Stimulated activated CD4-positive, alpha-beta T cell treated with anti-CD3 and anti-CD28 coated beads, Interleukin-15, amount 100 ng/mL, for 48 hours (primary cell): ENCODE measurements at places on chromosomes 5 and 9.

DNA sequence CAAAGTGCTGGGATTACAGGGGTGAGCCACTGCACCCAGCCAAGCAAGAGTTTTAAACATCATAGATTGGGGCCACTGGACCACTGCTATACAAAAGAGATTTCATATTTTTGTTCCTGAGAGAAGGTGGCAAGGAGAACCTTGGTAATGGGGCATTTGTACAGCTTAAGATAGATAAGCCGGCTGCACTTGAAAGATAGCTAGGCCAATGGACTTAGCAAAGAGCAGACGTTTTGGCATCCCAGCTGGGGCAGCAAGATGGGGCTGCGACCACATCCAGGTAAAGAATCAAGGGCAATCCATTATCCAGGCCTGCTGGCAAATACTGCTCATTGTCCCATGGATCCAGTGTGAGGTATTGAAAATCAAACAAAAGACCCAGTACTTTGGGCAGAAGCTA, 3.9 kb upstream of the ISCA1 start:
- DNase-seq, result no peak

- no peak for DNase-seq
Measured at GRCh38 chr9:33227741-33228140, 12.2 kb upstream of the SPINK4 start.

- no peak for DNase-seq
Measured at GRCh38 chr5:98755406-98755805, 18.1 kb upstream of the RGMB start.

DNA sequence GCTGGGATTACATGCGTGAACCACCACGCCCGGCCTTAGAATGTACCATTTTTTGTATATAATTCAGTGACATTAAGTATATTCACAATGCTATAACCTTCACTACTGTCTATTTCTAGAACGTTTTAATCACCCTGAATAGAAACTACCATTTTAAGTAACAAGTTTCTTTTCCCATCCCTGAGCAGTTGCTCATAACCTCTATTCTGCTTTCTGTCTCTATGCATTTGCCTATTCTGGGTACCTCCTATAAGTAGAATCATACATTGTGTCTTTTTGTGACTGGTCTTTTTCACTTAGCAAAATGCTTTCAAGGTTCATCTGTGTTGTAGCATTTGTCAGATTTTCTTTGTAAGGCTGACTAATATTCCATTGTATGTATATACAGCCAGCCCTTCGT, 39.9 kb downstream of the DDX46 start:
- no peak for DNase-seq

- no peak for DNase-seq
Measured at GRCh38 chr9:105144841-105145240, 99.6 kb upstream of the SLC44A1 start.

- DNase-seq, result no peak
Measured at GRCh38 chr5:18433336-18433735, 799.1 kb downstream of the TAF11L14 start.

DNA sequence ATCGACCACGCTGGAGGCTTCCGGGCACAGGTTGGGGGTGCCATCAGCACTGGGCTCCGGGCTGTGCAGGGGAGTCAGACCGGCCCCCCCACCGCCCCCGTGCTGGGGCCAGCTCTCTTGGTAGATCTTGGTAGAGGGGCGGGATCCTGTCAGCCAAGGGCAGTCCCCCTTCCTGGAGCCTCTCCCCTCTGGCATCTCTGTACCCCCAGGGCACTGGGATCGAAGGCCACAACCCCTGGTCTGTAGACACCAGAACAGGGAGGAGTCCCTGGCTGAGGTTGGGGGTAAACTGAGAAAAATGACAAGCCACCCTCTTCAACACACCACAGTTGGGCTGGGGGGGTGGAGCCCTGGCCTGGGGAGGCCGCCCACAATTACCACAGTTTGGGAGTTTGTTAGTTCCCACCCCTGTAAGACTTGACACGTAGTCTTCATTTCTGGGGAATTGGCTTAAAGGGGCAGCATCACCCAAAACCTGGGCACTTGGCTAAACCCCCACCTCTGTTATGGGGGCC, 882 bp downstream of the CERCAM start:
- no peak for DNase-seq

- DNase-seq, result no peak
Measured at GRCh38 chr9:3446313-3446712, 79.5 kb downstream of the RFX3 start.

DNA sequence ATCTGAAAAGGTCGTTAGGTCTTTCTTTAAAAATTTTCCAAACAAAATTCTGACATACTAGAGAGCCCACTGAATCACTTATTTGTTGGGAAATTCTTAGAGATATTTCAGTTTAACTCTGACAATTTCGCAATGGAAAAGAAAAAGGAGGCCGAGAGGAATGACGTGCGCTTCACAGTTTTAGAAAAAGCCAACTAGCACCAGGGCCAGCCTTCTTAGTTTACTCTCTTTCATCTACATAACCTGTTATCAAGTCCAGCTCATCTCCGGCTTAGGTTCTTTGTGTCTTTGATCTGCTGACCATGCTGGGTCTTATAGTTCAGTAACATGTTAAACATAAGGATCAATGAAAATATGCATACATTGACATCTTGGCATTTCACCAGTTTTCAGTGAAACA, 201.7 kb upstream of the TAS2R1 start:
- no peak for DNase-seq

DNA sequence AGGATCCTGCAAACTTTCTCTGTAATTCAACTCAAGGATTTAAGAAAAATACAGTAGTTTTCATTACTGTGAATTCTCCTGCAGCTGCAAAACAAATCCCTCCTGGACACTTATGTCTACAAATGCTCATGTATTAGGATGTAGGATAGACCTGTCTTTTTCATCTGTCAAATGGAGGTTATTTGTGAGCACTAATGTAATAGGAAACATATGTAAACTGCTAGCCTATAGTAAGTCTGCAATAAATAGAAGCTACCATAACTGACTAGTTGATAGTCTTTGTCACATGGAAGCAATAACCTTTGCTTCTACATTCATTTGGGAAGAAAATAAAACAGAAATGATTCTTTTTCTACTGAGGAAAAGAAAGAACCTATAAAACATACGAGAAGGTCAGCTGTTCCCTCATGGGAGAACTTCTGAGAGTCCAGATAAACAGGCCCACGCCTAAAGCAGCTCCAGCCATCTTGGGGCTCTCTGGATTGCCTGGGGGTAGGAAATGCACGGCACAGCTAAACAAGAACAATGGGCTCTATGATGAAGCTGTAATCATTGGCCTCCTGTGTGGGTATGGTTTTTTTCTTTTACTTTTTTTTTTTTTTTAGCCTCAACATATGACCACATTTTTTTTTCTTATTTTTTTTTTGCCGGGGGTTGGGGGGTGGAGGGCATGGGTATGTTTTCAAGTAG, 6.2 kb downstream of the KCNV2 start:
- no peak for DNase-seq

DNA sequence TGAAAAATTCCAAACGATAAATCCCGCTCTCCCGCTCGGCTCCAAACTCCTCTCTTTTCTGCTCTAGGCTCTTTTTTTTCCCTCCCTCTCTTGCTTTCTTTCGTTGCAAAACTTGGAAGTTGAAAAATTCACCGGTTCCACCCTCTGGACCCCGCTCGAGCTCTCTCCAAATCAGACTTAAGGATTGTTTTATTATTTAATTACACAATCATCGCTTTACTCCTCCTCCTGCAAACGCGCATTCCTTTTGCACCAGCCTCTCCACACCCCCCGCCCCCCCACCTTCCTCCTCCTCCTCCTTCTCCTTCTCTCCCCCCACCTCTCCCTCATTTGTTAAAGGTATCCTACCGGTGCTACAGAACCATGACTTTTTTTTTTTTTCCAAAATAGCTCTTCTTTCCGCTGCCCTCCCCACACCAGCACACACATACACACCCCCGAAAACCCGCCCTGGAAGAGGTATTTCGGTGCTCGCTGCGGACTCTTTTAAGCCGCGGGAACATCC, 535 bp upstream of the NFIB start:
- DNase-seq, result no peak

DNA sequence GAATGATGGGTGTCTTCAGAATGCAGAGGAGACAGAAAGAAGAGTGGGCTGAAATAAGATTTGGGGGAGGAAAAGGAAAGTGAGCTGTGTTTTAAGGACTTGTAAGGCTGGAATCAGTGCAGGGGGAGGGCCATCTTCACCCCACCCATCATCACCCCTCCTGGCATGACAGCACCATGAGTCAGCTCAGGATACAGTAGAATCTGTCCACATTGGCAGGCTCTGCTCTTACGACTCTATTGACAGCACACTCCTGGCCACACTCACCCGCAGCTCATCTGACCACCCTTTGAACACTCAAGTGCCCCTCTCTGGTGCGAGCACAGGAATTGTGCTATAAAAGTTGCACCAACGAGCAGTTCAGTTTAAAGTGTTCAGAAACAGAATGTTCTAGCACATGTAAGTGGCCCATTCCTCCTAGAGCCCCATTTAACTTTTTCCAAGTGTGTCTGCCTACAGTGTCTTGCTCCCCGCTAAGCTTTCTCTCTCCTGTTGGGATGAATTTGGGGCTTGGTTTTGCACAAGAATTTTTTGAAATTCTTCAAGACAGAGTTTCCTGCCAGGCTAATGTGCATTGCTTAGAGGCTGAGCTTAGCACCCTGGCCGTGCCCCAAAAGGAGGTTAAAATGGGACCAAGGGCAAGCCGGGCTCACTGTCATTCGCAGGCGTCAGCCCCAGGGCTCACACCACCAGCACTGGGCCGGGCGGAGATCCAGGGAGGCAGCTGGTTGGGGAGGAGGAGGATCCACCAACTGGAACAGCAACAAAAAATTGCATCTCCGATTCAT, 12.0 kb downstream of the ADRA1B start:
- DNase-seq, result no peak

DNA sequence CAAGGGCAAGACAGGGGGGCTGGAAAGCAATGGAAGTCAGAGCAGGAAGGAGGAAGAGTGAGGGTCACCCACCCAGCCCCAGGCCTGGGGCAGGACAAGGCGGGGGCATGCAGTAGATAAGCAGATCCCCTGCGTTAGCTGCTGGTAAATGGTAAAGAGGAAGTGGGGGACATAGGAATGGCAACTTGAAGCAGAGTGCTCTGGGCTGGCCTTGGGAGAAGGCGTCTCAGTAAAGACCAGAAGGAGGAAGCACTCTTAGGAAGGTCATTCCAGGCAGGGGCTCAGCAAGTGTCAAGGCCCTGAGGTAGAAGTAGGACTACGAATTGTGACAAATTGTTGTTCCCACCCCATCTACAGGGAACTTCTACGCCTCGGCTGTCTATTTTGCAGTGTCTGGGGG, 15.1 kb downstream of the TCOF1 start:
- no peak for DNase-seq

- no peak for DNase-seq
Measured at GRCh38 chr5:93225748-93226147, 355.3 kb downstream of the NR2F1-AS1 start.

DNA sequence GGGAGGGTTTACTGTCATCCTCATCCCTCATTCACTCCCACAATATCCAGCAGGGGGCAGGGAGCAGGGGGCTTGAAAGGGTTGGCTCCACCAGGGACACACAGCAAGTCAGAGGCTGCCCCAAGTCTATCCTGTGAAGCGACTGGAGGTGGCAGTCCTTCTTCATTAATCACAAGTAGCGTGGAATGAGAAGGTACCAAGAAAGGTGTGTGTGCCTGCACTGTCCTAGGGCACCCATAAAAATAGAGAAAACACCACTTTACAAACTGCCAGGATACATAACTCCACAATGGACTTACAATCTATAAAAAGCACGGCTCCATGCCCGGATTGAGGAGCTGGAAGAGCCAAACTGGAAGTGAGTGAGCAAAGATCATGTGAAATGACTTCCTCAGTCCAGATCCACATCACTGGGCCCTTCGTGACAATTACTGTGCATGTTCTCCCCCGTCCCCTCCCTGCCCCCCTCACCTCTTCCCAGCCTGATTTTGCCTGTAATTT, 183.9 kb downstream of the SLIT3 start:
- DNase-seq, result no peak

GRCh38 chr9:97866848-97867247, 13.8 kb downstream of the FOXE1 start:
- no peak for DNase-seq

- DNase-seq, result no peak
Measured at GRCh38 chr5:54276048-54276447, 34.3 kb downstream of the ARL15 start.

DNA sequence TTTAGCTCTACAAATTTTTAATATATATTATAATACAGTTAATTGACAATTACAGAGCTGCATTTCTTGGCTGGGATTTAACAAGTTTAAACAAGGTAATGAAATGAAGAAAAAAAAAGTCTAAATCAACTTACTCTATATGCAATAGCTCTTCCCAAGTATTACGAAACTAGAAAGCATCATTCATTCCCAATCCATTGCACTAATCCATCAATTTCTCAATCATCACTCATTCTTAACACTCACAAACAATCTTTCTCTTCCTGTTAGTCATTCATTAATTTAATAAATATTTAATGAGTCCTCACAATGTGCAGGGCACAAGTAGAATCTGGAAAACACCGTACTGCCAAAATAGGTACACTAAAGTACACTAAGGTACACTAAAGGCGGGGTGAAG, 42.9 kb upstream of the APBA1 start:
- DNase-seq, result no peak

DNA sequence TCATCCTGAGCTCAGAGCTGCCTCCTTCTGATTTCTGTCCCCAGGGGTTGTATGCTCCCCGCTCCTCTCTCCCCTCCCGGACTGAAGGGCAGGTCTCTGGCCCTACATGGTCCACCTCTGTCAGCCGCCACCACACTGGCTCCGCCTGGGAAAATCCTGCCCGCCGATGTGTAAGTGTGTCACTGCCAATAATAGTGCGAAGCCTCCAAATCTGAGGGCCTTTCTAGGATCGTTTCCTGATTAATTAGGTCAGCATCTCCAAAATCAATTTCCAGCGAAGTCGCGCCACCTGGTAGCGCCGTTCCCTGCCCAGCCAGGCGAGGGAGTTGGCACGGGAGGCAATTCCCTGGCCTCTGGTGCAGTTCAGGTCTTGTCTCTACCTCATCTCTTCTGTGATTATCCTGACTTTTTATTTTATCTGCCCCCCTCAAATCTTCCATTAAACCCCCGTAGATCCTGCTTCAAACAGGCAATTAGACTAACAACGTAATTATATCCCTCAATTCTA, 73.5 kb downstream of the ZNF618 start:
- no peak for DNase-seq

GRCh38 chr5:125413496-125414274, 667.2 kb upstream of the ZNF608 start:
- DNase-seq, result no peak

GRCh38 chr9:91994422-91994821, 44.4 kb upstream of the ROR2 start:
- DNase-seq, result no peak

DNA sequence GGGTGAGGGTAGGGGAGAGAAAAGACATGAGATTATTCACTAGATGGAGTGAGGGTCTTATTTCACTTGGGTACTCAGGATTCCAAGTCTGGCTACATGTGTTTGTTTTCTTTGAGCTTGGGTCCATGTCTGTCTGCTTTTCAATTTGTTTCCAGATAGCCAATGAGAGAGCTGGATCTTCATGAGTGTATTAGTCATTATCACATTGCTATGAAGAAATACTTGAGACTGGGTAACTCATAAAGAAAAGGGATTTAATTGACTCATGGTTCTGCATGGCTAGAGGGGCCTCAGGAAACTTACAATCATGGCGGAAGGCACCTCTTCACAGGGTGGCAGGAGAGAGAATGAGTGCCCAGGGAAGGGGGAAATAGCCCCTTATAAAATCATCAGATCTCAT, 196.8 kb upstream of the TRIM32 start:
- DNase-seq, result no peak

GRCh38 chr5:139196296-139196956, 1.7 kb downstream of the SIL1 start:
- DNase-seq, result no peak

- DNase-seq, result no peak
Measured at GRCh38 chr9:68947015-68947414, 66.9 kb downstream of the PRKACG start.

- DNase-seq, result no peak
Measured at GRCh38 chr5:5221724-5222123, 81.6 kb downstream of the ADAMTS16 start.
